ENCODE measurements at places on chromosomes 16 and 17.

DNA sequence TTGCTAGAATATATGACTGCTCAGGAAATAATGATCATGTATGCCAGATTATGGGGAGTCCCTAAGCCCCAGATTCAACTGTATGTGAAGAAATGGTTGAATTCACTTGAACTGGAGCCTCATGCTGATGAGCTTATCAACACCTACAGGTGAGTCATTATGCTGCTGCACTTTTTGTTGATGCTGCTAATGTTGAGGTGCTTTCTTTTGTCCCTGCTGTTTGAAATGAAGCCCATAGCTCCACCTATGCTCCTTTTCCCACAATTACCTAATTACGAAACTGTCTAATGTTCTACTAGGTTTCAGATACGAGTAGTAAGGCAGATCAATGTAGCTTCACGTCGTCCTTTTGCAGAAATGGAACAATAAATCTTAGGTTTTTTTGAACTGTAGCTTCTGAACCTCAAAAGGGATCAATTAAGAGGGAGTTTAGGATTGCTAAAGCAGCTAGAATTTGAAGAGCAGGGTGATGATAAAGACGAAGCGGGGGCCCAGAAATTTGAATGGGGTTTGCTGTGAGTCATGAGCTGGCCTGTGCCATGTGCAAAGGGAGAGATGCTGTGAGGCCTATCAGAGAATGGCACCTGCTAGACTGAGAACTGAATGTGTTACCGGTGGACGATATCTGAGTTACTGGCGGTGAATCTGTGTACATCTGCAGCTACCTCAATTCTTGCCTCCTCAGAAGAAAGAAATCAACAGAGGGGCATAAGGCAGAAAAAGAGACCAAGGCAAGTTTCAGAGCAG is 6.1 kb upstream of the UQCRC2 start:
- DNase-seq: no peak

- DNase-seq: no peak
Observed at GRCh38 chr16:2914233-2914632, 2.5 kb downstream of the FLYWCH1 start.

DNA sequence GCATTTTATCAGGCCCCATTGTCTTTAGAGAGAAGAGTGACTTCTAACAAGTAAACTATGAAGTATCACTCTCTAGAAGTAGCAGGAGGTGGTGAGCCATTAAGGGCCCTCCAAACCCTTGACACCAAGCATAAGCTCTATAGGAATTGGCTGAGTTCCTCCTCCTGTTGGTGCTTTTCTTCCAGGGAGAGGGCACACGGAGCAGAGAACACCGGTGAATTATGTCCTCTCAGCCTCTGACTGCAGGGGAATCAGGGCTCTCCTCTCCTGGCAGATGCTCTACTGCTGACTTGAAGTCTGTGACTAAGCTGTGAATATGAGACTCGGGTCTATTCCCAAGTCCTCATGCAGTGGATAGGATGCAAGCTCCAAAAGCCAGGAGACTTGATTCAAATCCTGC is 32.3 kb downstream of the CHD9 start:
- no peak for DNase-seq

DNA sequence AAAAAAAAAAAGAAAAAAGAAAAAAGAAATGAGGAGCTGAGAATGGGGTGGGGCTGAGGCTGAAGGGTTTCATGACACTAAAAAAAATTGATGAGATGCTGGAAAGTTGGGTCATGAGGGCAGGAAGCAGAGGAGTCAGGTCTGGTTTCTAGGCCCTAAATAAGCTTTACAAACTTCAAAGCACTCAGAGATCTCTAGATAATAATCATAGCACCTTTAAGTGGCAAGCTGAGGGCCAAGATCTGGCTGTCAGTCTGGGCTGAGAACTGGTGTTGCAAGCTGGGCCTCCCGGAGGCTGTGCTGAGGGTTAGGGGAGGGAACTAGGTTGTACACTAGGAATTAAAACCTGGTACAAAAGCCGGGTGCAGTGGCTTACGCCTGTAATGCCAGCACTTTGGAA is 6.4 kb downstream of the ZNF764 start:
- no peak for DNase-seq

GRCh38 chr16:51526621-51527020 is 375.6 kb upstream of the SALL1 start:
- DNase-seq: no peak

DNA sequence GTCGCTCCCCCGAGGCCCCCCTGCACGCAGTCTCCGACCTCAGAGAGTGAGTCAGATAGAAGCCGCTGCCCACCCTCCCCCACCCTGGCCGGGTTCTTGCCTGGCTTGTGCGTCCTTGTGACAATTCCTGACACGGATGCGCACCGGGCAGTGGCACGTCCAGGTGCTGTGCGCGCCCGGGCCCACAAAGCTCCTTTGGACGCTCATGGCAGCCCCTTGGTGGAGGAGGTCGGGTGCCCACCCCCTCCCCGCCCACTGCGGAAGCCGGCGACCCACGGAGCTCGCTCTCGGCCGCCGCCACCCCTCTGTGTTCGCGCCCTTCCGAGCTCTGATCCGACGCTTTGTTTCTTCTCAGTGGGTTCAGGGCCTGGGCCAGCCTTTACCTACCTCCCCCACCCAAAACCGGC is 662 bp upstream of the TUBB3 start:
- DNase-seq: no peak

GRCh38 chr16:79599837-79600637 is 500 bp downstream of the MAF start:
- no peak for DNase-seq

DNA sequence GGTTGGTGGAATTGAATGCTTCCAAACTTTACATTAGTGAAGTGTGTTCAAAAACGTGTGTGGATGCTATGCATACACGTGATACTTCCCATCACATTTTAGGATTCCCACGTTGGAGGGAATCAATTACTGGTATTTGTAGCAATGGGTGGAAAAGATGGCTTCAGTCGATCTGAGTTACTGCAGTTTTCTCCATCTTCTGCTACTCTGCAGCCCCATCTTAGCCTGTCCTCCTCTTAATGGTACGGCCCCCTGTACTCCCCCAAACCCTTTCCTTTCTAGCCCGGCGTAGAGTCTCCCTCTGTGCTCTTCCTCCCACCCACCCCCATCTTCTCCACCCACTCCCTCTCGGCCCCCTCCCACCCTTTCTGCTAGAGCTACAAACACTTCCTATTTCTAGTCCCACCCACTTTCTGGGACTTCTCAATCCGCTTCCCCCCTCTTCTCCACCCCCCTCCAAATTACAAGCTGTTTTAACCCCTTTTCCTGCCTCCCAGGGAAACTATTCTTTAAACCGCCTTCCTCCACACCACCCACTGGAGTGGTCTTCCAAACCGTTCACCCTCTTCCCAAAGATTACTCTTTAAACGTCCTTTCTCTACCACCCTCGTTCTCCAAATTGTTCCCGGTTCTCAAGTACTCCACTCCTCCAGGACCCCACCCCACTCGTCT is 1.1 kb downstream of the CHTF8 start:
- DNase-seq: no peak

DNA sequence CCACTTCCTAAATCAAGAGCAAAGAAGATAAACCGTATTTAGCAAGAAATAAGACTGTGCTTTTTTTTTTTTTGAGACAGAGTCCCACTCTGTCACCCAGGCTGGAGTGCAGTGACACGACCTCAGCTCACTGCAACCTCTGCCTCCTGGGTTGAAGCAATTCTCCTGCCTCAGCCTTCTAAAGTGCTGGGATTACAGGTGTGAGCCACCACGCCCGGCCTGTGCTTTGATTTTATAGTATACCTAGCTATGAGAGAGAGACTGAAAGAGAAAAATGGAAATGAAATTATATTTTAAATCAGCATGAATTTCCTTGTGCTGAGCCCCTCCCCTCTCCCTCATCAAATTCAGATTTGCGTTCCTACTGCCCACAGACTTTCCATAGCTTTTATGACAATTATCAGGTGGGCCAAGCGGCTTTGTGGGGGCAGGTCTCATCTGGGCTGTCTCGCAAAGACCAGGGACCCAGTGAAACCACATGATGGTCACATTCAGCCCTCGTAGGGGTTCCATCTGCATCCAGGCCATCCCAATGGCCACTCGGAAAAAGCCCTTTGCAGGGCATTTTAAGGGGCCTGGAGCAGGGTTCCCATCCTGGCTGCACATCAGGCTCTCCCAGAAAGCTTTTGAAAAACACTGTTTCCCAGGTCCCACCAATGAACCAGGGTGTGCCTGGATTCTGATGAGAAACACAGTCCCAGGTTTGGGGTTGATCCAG is 8.5 kb downstream of the CACNG1 start:
- no peak for DNase-seq

DNA sequence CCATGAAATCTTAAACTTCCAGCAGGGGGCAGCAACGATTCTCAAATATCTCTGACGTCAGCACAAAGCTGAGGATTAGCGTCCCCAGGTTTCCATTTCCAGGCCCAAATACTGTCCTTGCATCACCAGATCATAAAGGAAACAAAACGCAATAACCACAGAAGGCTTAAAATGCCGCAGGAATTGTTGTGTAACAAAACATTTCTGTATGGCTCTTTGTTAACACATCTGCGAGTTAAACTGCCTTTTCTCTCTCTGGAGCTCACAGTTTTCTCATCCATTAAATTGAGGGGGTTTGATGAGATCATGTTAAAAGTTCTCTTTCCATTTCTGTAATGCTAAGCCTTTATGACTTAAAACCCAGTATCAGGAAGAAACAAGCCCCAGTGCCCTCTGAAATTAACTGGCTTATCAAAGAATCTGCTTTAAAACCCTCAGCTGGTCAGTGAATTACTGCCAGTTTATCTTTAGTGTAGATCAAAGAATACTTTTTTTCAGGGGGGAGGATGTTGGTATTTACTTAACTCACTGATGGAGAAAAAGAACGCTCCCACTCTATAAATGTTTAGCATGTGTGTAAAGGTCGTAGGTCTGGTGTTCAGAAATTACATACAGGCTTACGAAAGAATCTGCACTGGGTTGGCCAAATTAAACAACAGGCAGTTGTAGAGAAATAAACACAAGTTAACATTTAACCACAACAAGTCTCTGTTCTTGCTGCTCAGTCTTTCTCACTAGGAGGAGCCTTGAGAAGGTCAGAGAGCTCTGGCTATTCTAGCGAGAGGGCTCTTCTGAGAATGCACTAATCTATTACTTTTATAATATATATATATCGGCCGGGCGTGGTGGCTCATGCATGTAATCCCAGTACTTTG is 10.6 kb upstream of the TERF2 start:
- DNase-seq: peak; percentile 87

- DNase-seq: no peak
Observed at GRCh38 chr16:23432176-23433128, 20.5 kb downstream of the COG7 start.

DNA sequence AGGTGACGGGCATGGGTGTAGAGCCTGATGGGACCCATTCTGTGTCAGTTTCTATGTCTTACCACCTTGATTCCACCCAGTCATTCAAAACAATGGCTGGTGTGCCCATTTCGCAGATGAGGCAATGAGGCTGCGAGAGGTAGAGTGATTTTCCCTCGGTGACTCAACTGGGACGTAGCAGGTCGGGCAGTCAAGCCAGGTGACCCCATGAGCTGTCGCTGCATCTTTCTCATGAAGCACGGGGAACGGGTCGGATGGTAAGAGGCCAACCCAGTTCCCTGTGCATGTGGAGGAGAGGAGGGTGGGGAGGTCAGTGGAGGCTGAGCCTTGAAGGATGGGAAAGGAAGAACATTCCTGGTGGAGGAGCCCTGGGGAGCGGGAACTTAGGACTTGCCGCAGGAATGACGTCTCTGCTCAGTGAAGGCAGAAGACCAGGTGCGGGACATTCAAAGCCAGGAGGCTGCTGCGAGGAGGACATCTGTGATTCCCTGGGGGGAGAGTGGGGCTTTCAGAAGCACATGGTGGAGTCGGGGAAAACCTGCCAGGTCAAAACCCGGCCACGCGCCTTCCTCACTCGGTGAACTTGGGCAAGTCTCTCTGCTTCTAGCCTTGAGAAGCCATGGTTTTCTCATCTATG is 1.1 kb downstream of the IL21R start:
- DNase-seq: no peak

DNA sequence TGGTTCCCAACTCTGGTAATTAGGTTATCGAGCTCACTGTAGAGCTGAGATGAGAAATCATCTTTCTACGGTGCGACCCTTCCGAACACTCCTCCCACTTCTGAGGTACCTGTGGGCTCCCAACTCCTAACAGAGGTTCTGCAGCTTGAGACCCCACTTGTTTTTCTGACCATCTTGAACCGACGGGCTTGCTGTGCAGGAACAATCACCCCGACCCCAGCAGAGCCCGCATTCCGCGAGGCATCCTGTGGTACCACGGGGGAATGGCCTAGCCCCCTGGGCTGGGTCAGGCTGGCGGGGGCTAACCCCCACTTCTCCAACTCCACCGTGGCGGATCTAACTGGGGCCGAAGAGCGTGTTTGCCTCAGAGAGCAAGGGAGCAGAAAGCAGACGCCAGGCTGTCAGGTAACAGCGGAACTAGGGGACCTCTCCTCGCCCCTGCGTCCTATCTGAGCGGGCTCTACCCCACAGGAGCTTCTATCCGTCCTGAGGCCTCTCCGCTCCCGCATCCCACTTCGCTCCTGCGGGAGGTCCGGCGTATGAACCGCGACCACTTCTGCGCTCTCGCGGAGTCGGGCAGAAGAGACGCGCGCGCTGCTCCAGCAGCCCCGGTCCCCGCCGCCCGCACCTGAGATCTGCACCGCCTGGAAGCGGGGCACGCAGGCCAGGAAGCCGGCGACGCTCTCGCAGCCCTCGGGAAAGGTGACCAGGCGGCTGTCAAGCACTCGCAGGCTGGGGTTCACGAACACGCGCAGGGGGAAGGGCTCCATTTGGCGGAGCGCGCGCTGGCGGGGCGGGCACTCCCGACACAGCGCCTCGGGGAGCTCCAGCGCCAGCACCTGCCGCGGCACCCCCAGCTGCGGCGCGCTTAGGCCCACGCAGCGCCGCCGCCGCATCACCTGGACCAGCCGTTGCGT is 761 bp downstream of the PDF start:
- no peak for DNase-seq

- DNase-seq: no peak
Observed at GRCh38 chr17:5541610-5542202, 42.6 kb downstream of the NLRP1 start.

DNA sequence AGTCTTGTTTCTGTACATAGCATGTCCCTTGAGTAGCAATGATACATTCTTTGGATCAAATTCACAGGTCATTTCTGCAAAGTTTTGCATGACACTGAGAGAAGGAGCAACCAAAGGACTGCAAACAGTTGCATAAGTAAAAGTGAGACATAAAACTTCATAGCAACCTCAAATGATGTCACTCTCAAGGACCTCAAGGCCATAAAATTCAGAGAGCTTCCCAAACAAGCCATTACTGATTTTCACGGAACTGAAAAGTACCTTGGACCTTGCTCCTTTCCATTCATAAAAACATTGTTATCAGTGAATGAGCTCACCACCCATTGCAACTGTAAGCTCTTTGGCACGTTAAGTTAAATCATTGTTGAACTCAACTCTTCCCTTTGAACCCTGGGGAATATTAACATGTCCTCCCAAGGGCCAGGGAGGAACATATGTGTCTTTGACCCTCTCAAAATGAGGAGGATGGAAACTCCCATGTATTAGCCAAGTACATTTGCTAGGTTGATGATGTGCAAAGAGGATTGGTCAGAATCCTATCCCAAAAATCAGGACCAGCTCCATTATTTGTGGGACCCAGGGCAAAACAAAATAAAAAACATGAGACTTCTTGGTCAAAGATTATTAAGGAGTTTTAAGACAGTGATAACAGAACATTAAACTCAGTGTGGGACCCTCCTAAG is 275.0 kb upstream of the DYNLRB2 start:
- no peak for DNase-seq

GRCh38 chr16:82852388-82853008 is 225.7 kb downstream of the CDH13 start:
- no peak for DNase-seq
